Cardiac fibroblast (primary cell): ENCODE measurements at places on chromosomes 11 and 22.
A peak's percentile ranks its signal among the peaks of the same experiment; 100 is the strongest.

GRCh38 chr11:87144252-87144651, 106.5 kb downstream of the TMEM135 start:
- DNase-seq: no peak

DNA sequence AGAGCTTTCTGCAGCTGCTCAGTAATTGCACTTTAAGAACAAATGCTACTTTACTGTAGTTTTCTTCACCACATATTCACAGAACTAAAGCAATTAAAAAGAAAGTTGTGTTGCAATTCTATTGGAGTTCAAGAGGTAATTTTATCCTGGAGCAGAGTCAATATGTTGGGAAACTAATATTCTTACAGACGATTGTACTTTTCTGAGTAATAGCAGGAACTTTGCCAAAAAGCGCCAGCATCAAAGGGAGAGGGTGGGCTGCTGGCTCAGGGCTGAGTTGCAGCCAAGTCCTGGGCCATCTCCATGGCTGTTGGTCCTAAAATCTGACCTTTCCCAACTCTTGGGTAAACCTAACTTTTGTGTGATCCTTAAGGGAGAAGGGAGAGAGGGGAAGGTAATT, 73.6 kb upstream of the MYO18B start:
- peak; percentile 91 for DNase-seq

GRCh38 chr11:2393111-2393868, 7.3 kb upstream of the TSSC4 start:
- no peak for DNase-seq

- peak; percentile 55 for DNase-seq
Observed at GRCh38 chr22:21947040-21948014, 5.3 kb downstream of the PPM1F start.
